HuH-7.5 (cell line): ENCODE measurements at places on chromosomes 13 and 19.

DNA sequence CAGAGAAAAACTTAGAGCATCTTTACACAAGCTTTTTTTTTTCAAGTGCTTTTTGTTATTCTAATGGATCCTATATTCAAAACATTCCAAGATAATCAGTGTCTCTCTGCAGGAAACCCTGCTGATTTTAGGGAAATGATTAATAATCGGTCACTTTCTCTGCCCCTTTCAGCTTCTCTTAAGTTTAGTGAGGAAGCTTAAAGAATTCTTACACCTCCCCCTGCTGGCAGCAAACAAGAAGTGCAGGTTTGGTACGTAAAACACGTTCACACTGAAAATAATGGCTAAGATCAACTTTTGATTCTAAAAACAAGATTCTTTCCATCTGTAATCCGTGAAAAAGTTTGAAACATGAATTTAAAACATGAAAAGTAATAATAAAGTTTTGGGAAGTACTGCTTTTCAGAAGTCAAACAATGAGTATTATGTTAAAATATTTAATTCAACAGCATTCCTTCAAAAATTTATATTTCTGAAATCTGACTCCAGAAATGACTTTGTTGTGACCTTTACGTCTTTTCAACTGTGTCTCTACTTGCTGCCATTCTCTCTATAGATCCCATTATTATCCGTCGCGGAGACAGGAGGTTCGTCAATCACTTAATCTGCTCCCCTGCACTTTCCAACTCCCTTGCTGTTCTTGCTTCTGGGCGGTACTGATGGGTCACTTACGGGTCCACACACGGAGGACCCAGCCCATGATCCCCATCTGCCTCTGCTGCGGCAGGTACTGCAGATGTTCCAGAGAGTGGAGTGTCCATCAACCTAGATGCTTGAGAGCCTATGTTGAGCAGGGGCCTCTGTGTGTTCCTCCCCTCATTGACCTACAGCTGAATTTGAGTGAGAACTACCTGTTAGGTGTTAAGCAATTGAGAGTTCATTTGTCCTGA is 203.1 kb upstream of the EDNRB start:
- DNase-seq = no peak

DNA sequence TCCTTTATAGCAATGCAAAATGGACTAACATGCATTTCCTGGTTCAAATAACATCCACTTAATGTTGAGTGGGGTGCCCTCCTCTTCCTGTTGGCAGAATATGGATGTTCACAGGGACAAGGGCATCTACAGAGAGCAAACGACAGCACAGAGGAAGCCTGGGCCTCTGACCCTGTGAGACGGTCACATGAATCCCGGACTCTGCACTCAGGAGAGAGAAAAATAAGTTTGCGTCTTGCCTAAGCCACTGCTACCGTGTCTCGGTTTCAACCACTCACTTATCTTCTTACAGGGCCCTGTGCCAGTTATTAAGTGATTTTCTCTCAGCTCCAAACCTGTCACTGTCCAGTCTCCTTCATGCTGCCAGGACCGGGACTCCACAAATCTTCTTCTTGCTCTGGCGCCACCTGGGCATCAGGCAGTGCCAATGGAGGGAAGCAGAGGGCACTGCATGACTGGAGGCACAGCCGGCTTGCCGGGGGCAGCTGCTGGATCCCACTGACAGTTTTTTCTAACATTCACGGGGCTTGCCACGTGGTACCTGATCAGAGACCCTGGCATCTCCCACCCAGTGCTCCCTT is 11.8 kb downstream of the LIG1 start:
- DNase-seq = no peak

DNA sequence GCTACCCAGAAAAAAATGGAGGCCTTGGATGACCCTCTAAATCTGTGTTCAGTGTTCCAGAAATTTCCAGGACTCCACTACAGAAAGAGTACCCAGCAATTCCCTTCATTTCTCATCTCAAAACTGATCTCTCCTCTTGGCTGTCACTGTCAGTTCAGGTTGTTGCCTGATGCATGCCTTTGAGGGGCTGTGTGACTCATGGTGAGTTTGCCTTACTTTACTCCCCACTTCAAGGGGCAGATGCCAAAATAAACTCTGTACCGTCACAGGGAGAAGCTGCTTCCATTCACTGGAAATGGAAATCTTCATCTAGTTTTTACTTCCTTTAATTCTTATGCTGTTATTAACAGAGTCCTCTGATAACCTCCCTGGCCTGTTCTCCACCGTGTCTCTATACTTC is 1075.0 kb downstream of the DIAPH3 start:
- no peak for DNase-seq

- DNase-seq = peak; percentile 42
Measured at GRCh38 chr13:75635828-75636435, at the start of gene LMO7. TSS of gene LMO7 (plus strand) at chr13:75636330. CDS start at chr13:75636658, 328 bp downstream.

DNA sequence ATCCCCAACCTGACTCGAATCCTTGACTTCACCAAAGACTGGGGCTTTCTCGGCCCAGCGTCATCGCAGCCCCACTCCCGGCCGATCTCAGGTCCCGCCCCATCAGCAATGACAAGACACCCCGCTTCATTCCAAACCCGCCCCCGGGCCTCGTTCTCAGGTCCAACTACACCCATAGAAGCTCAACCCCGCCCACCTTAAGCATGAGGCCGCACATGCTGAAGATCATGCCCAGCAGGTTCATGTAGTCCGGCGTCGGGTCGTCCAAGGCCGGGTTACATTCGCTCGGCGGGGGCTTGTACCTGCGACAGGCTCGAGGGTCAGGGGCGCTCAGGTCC is 2.3 kb downstream of the WDR83 start:
- DNase-seq = peak; percentile 45

GRCh38 chr19:38209152-38209551 is 14.9 kb downstream of the DPF1 start:
- no peak for DNase-seq

DNA sequence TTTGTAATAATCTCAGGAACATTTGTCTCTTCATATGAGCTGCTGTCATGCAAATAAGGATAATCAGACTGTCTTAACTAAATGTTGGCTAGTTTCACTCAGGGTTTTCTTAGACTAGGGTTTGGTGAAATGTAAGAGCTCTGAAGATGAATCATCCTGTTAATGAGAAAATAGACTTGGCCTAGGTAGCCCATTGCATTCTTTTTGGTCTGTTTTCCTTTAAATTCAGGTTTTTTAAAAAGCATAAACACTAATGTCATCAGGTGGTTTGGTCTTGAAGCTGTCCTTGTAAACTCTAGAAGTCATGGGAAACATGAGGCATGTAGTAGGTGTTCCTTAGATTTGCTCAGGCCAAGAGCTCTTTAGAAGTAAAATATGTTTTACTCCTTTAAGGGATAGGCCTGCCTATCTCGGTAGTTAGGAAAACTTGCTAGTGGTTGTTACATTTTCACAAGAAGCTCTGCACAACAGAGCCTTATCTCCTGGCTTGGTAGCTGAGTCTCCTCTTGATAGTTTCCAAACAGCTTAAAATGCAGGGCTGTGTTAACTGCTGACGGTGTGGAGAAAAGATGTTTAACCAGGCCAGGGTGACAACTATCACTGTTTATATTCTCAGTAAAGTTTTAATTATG is 62.0 kb upstream of the C1QTNF9B start:
- DNase-seq = no peak

GRCh38 chr19:19040417-19040816 is 7.0 kb downstream of the ARMC6 start:
- DNase-seq = peak; percentile 68

DNA sequence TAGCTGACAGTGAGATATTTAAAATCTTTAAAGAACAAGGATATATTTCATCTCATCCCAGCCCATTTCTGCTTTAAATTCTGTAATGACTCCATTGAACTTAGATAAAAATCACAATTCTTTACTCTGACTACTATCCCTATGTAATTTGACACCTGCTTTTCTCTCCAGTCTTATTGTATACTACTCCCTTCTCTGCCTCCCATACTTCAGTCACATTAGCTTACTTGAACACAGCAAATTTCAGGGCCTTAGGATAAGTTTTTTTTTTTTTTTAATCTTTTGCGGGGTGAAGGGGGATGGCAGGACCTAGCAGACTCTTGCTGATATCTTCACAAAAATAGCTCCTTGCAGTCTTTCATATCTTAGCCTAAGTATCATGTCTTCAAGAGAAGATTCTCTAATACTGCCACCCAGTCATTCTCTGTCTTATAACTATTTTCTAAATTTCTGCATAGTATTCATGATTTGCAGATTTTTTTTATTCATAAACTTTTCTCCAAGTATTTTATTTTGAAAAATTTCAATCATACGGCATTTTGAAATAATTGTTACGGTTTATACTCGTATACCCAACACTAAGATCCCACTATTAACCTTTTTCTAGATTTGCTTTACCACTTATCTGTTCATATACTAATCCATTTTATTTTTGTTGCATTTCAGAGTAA is 151.4 kb downstream of the PCCA start:
- peak; percentile 3 for DNase-seq
